Caco-2 (cell line): ENCODE measurements at places on chromosomes 1 and 21. TPM values are rescaled to one million over a fixed set of nuclear protein-coding genes. Genes with fewer than 3 reads are reported as not detected.

The SERTAD4 gene
- 2.8 and 3.6 TPM in 2 replicates for total RNA-seq

The THEMIS2 gene
- total RNA-seq: 0.51 and 0.59 TPM in 2 replicates

The SLAMF6 gene
- total RNA-seq: not detected in 2 replicates

The ITGB2 gene
- total RNA-seq: 0.48 and 1.1 TPM in 2 replicates

The GJC2 gene
- total RNA-seq: 1.1 and 1.5 TPM in 2 replicates

The CFHR5 gene
- total RNA-seq: not detected in 2 replicates

The OR2M3 gene
- total RNA-seq: not detected in 2 replicates

The WNT9A gene
- total RNA-seq: 0.32 and 0.68 TPM in 2 replicates

The PRELP gene
- total RNA-seq: not detected in 2 replicates

The OR6N1 gene
- total RNA-seq: not detected in 2 replicates

The ZSWIM5 gene
- total RNA-seq: 0.49 and 0.54 TPM in 2 replicates

The CHRM3 gene
- 6.8 and 8.6 TPM in 2 replicates for total RNA-seq

The TRIM46 gene
- 0.11 TPM in 1 of 2 replicates, not detected in the other for total RNA-seq

The BSND gene
- total RNA-seq: not detected in 2 replicates

The FCRL1 gene
- not detected in 2 replicates for total RNA-seq

The PCP4 gene
- 4.0 and 4.7 TPM in 2 replicates for total RNA-seq

The C1QA gene
- not detected in 2 replicates for total RNA-seq

The RGS8 gene
- not detected in 2 replicates for total RNA-seq

The FAM131C gene
- 0.41 and 0.44 TPM in 2 replicates for total RNA-seq

The LENEP gene
- total RNA-seq: 0.50 and 0.53 TPM in 2 replicates

The TEX38 gene
- not detected in 2 replicates for total RNA-seq

The SLFNL1 gene
- 0.09 and 0.18 TPM in 2 replicates for total RNA-seq

The LAX1 gene
- not detected in 2 replicates for total RNA-seq

The COL6A2 gene
- total RNA-seq: 8.8 and 11.1 TPM in 2 replicates

The TTC34 gene
- 0.70 and 0.79 TPM in 2 replicates for total RNA-seq

The GCLM gene
- 11.7 and 11.8 TPM in 2 replicates for total RNA-seq

The NASP gene
- total RNA-seq: 174 and 183 TPM in 2 replicates

The ELF3 gene
- total RNA-seq: 116 and 126 TPM in 2 replicates

The RIMKLA gene
- total RNA-seq: 10.6 and 12.4 TPM in 2 replicates

The DNAH14 gene
- total RNA-seq: 57.3 and 63.2 TPM in 2 replicates

The HUNK gene
- total RNA-seq: 4.8 and 7.5 TPM in 2 replicates

The CD34 gene
- not detected in 2 replicates for total RNA-seq
